ENCODE measurements at places on chromosomes 12 and 14.

DNA sequence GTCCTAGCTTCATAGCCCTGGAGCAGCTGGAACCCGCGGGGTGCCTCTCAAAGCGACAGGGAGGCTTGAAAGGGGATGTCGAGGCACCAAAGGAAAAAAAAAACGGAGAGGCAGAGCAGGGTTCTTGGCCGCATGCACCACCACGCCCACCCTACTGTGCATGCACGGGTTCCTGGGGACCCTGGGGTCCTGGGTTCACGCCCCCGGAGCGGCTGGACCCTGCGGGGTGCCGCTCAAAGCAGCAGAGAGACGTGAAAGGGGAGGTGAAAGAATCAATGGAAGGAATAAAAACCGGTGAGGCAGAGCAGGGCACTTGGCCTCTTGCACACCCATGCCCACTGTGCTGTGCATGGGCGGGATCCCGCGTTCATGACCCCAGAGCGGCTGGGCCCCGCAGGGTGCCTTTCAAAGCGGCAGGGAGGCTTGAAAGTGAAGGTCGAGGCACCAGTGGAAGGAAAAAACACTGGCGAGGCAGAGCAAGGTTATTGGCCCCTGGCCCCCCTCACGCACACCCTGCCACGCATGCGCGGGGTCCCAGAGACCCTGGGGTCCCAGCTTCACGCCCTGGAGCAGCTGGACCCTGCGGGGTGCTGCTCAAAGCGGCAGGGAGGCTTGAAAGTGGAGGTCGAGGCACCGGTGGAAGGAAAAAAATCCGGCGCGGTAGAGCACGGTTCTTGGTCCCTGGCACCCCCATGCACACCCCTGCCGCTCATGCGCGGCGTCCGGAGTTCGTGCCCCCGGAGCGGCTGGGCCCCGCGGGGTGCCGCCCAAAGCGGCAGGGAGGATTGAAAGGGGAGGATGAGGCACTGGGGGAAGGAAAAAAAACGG, 318.5 kb downstream of the ALG10 start:
- no peak for ATAC-seq

DNA sequence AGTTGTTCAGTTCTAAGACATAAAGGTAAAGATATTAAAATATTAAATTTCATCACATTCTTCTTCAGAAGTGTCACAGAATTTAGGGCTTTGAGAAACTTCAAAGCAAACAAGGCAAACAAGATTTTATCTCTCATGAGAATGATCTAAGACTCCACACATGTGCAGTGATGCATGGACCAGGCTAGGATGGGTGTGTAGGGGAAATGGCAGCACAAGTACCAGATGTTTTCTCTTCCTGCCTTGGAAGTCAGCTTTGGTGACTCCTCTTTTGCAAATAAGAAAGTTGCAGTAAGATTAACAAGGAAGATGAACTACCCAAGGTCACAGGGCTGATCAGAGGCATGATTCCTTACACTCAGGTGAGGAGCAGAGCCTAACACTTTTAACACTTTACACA, 163.8 kb upstream of the LMNTD1 start:
- no peak for ATAC-seq

DNA sequence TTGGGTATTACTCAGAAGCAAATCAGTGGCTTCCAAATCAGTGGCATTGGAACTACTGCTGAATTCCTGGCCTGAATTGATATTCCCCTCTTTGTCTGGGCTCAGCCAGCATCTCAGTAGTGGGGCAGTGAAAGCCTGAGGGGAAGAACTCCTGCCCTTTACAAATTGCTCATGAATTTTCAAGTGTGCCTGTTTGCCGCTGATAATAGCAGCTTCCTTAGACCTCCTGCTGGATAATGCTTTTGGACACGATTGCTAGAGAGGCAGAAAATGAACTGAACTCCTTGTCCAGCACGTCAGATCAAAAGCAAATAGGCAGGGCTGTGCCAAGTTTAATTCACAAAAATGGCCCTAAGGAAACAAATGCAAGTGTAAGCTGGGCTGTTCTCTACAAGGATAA, 91.3 kb upstream of the GZMB start:
- no peak for ATAC-seq

GRCh38 chr14:44477953-44478352, 29.1 kb downstream of the FSCB start:
- ATAC-seq: no peak

DNA sequence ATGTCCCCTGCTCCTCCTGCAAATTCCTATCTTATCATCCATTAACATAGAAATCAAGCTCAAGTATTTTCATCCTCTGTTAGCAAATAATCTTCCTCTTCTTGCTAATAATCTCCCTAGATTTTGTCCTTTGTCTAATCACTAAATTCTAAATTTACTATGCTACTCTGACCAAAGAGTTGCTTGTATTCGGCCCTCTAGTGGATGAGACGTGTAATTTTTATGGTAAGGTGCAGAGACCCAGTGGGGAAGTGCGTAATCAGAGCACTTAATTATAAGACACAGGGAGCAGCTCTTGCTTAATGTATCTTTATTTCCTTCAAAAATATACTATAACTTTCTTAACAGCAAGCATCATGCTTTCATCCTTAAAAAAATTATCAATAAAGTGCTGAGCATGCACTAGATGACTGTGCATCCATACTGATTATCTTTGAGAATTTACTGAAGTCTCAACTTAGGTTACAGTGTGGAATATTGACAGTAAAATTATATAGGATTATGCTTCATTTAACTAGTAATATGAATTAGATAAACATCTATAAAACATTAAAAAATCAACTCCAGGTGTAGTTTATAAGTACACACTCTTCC, 212.6 kb downstream of the SLC16A7 start:
- ATAC-seq: peak; percentile 59

GRCh38 chr14:70755655-70756054, 53.7 kb downstream of the MAP3K9 start:
- no peak for ATAC-seq

- no peak for ATAC-seq
These were observed 10.3 kb upstream of the LRP1-AS start for GRCh38 chr12:57157588-57158173.
